ENCODE measurements at places on chromosomes 11 and 22.

DNA sequence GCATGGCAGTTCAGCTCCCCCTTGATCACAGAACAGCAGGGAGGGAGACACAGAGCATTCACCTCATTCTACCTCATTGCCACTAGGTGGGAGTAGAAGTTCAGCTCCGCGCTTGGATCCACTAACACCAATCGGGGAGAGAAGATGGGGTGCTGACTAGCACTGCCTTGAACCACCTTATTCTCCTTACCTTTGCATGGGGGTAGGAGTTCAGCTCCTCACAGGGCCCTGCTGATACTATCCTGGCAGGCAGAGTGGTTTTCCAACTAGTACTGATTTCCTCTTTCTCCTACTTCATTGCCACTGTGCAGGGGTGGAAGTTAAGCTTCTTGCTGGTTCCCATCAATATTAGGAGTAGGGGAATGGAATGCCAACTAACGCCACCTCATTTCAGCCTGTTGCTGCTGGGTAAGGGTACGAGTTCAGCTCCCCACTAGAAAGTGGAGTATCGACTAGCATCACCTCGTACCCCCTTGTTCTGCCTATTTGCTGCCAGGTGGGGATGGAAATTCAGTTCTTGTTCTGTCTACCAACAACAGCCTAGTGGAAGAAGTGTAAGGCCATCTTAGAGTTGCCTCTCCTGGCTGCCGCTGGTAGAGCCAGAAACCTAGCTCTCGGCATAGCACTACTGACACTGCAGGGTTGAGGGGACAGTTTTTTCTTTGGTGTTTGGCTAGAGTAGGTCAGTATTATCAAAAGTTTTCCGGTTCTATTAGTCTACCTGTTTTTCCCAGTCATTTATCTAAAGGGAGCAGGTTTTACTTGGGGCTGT lies 550.9 kb upstream of the CCDC90B start:
- DNase-seq = peak; percentile 34

DNA sequence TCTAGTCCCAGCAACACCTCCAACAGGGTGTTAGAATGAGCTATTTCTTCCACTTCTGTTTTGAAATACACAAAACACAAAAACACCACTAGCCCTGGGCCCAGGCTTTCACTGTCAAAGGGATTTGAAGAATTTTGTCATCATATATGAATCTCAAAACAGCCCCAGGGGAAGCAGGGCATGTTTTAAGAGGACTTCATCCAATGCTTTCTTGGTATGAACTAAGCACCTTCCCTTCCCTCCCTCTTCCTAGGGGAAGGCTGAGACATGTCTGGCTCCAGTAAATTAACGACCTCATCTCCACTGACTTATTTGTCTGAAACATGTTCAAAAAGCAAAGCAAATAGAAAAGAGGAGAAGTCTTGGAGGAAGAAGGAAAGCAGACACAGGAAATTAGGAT lies 75.7 kb upstream of the INCENP start:
- peak; percentile 26 for DNase-seq

GRCh38 chr11:118612378-118612777 lies 5.0 kb downstream of the PHLDB1 start:
- DNase-seq = peak; percentile 83

GRCh38 chr11:69459848-69460539 lies 21.5 kb upstream of the LINC01488 start:
- DNase-seq = no peak

GRCh38 chr22:50443801-50444625 lies 30.8 kb downstream of the SBF1 start:
- DNase-seq = no peak

- DNase-seq = peak; percentile 66
These were observed 1.0 kb upstream of the FNBP4 start for GRCh38 chr11:47768101-47768612.

- no peak for DNase-seq
These were observed 4.7 kb upstream of the SLC35C1 start for GRCh38 chr11:45800261-45800660.

DNA sequence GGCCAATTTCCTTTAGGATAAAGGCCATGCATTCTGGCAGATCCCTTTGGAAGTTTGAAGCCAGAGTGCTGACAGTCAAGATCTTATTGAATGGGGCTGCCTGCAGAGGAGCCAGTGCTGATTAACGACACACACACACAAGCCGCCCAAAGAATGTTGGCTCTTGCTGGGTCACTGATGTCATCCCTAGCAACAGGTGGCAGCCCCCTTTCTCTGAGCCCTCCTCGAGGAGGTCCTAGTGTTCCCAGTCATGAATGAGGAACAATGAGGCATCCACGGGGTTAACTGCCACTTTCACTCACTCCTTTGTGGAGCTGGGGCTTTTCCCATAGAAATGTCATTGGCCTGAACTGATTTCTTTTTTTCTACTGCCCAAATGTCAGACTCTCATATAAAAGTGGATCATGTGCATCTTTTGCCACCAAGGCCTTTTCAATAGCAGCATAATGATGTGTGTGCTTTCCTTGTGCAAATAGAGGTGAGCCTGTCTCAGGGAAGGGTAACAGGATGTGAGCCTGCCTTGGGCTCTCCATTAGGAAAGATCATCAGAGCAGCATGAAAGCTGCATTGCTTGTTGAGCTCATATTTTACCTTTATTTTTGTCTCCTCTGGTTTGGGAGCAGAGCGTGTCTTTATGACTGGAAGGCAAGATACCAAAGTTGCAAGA lies 301.8 kb upstream of the MTNR1B start:
- DNase-seq = no peak

GRCh38 chr22:50058061-50058905 lies at the start of gene TTLL8:
Gene TTLL8 (minus strand): TSS chr22:50058298.
- DNase-seq = peak; percentile 6

DNA sequence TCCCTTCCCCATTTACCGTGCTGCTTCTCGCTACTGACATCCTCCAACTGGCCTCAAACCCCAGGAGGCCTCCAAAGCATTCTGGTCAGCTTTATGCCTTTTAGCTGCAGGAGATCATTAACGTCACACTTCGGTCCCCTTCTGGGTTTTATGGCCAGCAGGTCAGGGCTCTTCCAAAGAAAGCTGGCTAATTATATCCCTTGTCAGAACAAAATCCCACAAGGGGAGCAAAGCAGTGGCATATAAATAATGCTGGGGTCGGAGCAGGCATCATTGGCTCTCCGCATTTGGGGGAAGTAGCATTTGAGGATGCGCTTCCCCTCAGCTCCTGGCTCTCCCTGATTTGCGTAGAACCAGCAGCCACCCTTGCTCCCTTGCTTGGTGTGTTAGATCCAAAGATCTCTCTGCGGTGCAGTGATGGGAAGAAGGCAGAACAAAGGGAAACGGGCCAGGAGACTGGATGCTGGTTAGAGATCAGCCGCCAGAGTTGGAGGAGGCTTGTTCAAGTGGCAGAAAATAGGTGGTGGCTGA lies 117.4 kb downstream of the DBX1 start:
- no peak for DNase-seq

GRCh38 chr11:46535688-46536087 lies 58.1 kb downstream of the AMBRA1 start:
- DNase-seq = no peak

DNA sequence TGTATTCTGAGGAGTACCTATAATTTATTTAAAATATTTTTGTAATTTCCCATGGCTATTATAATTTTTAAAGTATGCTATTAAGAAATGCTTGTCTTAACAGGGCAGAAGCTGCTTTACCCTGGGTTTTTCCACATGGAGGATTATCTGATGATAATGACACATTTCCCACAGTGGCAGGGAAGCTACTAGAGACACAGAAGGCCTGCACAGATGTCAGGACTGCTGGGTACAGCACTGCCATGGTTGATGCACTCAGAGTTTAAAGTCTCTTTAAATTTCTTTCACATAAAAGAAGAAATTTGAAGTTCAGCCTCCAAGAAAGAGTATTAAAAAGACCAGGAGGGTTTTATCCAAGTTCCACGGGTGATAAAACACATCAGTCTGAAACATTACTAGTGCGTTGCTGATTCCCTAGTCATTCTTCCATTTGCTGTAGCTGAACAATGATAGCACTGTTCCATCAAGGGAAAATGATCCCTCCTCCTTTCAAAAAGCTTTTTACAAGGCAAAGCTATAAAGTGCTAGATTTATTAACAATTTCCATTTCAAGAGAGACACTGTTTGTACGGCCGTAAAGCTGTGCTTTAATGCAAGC lies 363.0 kb downstream of the CNTN5 start:
- DNase-seq = no peak

Measured in right hindlimb (tissue), 1 donor.